ENCODE measurements at places on chromosomes 12 and 14. TPM values are rescaled to one million over a fixed set of nuclear protein-coding genes. Genes with fewer than 3 reads are reported as not detected.

The IAPP gene
- not detected for total RNA-seq

The IGF1 gene
- not detected for total RNA-seq

The RFX4 gene
- 0.57 TPM for total RNA-seq

The CDKL1 gene
- 1.8 TPM for total RNA-seq

The GAS2L3 gene
- 15.8 TPM for total RNA-seq

The TOMM20L gene
- not detected for total RNA-seq

The FOXN3 gene
- 125 TPM for total RNA-seq

The GLIPR1L1 gene
- 1.9 TPM for total RNA-seq

The IQSEC3 gene
- total RNA-seq = 0.50 TPM

DNA sequence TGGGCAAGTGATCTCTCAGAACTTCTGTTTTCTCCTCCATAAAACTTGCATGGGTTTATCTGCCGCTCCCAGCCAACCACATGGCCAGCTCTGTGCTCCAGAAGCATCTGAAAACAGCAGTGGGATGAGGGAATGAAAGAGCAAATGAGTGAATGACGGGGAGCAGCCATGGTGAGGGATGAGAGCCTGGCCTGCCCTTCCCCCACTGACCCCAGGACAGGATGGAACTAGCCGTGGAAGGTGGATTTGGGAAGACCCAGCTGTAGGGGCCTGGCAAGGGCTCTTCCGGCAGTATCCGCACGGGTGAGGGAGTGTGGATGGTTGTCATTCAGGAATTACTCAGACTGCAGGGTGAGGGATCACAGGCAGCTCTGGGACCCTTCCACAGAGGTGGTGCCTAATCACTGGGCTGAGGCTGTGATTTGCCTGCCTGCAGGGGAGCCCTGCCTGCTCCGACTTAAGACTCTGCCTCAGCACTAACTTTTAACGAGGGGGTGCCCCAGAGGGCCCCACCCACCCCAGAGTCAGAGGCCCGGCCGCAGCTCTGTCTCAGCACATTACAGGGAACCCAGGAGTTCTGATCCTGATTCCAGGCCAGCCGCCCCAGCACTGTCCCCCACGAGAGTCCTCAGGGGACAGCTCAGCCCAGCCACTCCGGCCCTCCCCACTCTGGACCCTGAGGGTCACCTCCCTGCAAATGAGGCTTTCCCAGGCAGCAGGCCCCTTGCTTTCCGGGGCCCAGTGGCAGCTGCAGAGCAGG, 136.8 kb upstream of the C14orf180 start:
- no peaks in the 10 kb centered on the region for H3K27me3 ChIP-seq
- no peak overlapping the region for H3K27ac ChIP-seq
- DNase-seq = peak; percentile 31
- H3K4me3 ChIP-seq = no peak overlapping the region

- no peaks in the 10 kb centered on the region for H3K4me1 ChIP-seq
- no peak overlapping the region for H3K4me3 ChIP-seq
- no peak for DNase-seq
- H3K36me3 ChIP-seq = no peaks in the 10 kb centered on the region
- no peaks in the 10 kb centered on the region for H3K27me3 ChIP-seq
These were observed 1.8 kb downstream of the OTOGL start for GRCh38 chr12:80101126-80101525.

- DNase-seq = no peak
- H3K4me3 ChIP-seq = no peak overlapping the region
- no peaks in the 10 kb centered on the region for H3K4me1 ChIP-seq
- no peaks in the 10 kb centered on the region for H3K36me3 ChIP-seq
- no peak overlapping the region for H3K27ac ChIP-seq
These were observed 92.9 kb downstream of the ARMH4 start for GRCh38 chr14:58059126-58059525.

- H3K36me3 ChIP-seq = peaks cover 7% of the 10 kb centered on the region
- no peaks in the 10 kb centered on the region for H3K27me3 ChIP-seq
- no peak overlapping the region for H3K27ac ChIP-seq
- H3K4me3 ChIP-seq = no peak overlapping the region
- no peaks in the 10 kb centered on the region for H3K4me1 ChIP-seq
These were observed 23.8 kb downstream of the POMT2 start for GRCh38 chr14:77296906-77297305.

GRCh38 chr12:124403273-124403672, 108.4 kb downstream of the RFLNA start:
- H3K4me1 ChIP-seq = no peaks in the 10 kb centered on the region
- peak overlapping the region; percentile 13 for H3K4me3 ChIP-seq
- H3K36me3 ChIP-seq = peaks cover 47% of the 10 kb centered on the region

GRCh38 chr12:132588319-132588718, 22.1 kb downstream of the LRCOL1 start:
- H3K36me3 ChIP-seq = no peaks in the 10 kb centered on the region
- no peak overlapping the region for H3K27ac ChIP-seq
- H3K4me3 ChIP-seq = no peak overlapping the region
- DNase-seq = no peak

DNA sequence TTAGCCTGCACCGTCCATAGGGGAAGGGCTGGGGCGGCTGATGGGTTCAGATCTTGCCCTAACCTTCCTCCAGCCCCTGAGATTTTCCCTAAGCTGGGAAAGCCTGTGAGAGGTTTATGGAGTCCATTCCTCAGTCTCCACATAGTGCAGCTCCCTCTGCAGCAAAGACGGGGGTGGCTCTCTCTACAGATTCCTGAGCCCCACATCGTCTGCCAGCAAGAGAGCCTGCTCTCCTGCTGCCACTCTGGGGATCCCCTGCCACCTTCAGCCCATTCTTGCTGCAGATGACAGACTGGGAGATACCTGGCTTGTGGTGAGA, 3.1 kb downstream of the SMIM41 start:
- no peaks in the 10 kb centered on the region for H3K27me3 ChIP-seq
- no peak for DNase-seq
- H3K27ac ChIP-seq = no peak overlapping the region

- DNase-seq = peak; percentile 71
- H3K27me3 ChIP-seq = no peaks in the 10 kb centered on the region
- H3K4me3 ChIP-seq = no peak overlapping the region
These were observed 3.6 kb upstream of the BATF start for GRCh38 chr14:75518625-75519024.

- DNase-seq = no peak
- H3K27ac ChIP-seq = no peak overlapping the region
- H3K4me3 ChIP-seq = no peak overlapping the region
- no peaks in the 10 kb centered on the region for H3K36me3 ChIP-seq
- no peaks in the 10 kb centered on the region for H3K27me3 ChIP-seq
These were observed 37.5 kb downstream of the EAPP start for GRCh38 chr14:34502001-34502400.

- no peak for DNase-seq
- peaks cover 3% of the 10 kb centered on the region for H3K4me1 ChIP-seq
- H3K4me3 ChIP-seq = no peak overlapping the region
- no peaks in the 10 kb centered on the region for H3K27me3 ChIP-seq
These were observed 268.0 kb upstream of the TMEM132C start for GRCh38 chr12:127998988-127999387.

GRCh38 chr12:93483151-93483807, 16.0 kb downstream of the MRPL42 start:
- no peaks in the 10 kb centered on the region for H3K27me3 ChIP-seq
- H3K4me1 ChIP-seq = no peaks in the 10 kb centered on the region
- peaks cover 26% of the 10 kb centered on the region for H3K36me3 ChIP-seq

GRCh38 chr12:60981473-60981872, 1278.7 kb upstream of the USP15 start:
- H3K27me3 ChIP-seq = no peaks in the 10 kb centered on the region
- H3K4me1 ChIP-seq = no peaks in the 10 kb centered on the region
- H3K36me3 ChIP-seq = peaks cover 11% of the 10 kb centered on the region
- H3K4me3 ChIP-seq = no peak overlapping the region

DNA sequence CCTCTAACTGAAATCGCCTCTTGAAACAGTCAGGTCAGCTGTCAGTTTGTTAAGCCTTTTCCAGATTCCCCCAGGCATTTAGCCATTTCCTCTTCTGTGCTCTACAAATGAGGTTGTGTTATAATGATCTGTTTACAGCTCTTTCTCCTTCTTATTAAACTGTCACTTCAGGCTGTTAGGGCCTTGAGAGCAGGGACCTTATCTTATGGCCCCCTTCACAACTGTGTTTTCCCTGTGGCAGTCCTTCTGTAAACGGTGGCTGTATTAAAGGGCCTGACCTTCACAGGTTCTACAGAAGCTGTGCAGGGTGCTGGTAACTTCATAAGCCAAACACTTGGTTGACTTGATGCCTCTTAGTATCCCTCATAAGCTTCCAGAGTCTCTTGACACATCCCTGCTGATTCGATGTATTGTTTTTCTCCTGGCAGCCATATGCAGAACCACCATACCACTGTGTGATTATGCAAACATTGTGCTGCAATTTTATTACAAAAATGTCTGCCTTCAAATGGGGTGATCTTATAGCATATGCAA, 104.7 kb downstream of the PLEKHA5 start:
- H3K27me3 ChIP-seq = no peaks in the 10 kb centered on the region
- H3K27ac ChIP-seq = no peak overlapping the region
- H3K4me3 ChIP-seq = no peak overlapping the region

- H3K4me3 ChIP-seq = peak overlapping the region; percentile 79
- no peak for DNase-seq
- peaks cover 2% of the 10 kb centered on the region for H3K36me3 ChIP-seq
These were observed 502 bp downstream of the KIF26A start for GRCh38 chr14:104138718-104139459.

GRCh38 chr14:21070083-21070609, at the start of gene ARHGEF40:
Gene ARHGEF40 (plus strand): TSS chr14:21070304. CDS start chr14:21070397, 93 bp downstream.
- H3K4me1 ChIP-seq = peaks cover 4% of the 10 kb centered on the region
- H3K27ac ChIP-seq = no peak within 1 kb of the TSS
- peak within 1 kb of the TSS; percentile 88 for H3K4me3 ChIP-seq
- peaks cover 20% of the 10 kb centered on the region for H3K36me3 ChIP-seq
- H3K27me3 ChIP-seq = no peaks in the 10 kb centered on the region

DNA sequence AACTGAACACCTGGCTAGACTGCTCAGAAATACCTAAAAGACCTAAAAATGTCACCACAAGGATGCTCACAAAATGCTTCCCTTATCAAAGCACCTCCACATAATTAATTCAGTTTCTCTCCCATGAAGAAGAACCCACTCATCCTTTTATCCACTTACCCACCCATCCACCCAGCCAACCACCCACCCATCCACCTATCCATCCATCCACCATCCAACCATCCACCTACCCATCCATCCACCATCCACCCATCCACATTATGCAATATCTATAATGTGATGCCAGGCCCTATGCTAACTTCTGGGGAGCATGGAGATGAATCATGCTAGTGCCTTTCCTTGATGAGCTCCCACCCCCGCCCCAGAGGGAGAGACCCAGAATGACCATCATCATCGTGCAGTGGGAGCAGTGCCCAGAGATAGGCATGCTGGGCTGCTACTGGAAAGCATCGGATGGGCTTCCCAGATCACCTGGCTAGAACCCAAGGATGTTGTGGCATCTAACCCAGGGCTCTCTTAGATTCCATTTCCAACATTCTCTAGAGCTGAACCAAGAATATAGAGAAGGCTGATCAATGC, 166.6 kb downstream of the TTC7B start:
- H3K36me3 ChIP-seq = peaks cover 8% of the 10 kb centered on the region
- H3K4me3 ChIP-seq = no peak overlapping the region
- no peak overlapping the region for H3K27ac ChIP-seq

DNA sequence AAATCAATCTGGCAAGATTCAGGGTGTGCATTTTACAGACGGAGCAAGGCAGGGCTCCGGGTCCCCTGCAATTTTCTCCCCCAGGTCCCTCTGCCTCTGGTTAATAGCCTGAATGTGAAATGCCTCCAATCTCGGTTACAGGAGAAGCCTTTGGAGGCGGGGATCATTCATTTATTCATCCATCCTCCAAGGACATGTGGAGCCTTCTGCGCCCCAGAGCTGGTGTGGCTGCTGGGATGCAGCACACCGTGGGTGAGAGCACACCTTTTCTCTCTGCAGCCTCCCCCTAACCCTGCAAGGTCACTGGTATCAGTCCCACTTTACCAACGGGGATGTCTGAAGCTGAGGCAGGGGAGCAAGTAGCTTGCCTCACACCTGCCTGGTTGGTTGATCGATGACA, 35.4 kb downstream of the CMKLR1 start:
- DNase-seq = no peak
- H3K27ac ChIP-seq = no peak overlapping the region
- no peaks in the 10 kb centered on the region for H3K27me3 ChIP-seq
- no peak overlapping the region for H3K4me3 ChIP-seq
- peaks cover 2% of the 10 kb centered on the region for H3K36me3 ChIP-seq

DNA sequence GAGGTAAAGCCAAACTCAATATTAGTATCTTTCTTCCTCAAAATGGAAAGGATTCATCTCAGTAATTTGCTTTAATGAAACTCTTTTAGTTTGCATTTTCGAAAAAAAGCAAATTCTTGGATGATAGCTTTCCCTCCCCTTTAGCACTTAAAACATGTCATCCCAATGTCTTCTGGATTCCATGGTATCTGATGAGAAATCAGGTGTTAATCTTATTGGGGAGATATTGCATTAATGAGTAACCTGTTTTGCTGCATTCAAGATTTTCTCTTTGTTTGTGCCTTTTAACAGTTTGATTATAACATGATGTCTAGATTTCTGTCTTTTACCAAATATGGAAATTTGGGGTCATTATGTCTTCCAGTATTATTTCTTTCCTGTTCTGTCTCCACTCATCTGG, 405.1 kb upstream of the FOXG1 start:
- peaks cover 14% of the 10 kb centered on the region for H3K36me3 ChIP-seq
- no peak overlapping the region for H3K4me3 ChIP-seq
- no peaks in the 10 kb centered on the region for H3K4me1 ChIP-seq
- DNase-seq = no peak

DNA sequence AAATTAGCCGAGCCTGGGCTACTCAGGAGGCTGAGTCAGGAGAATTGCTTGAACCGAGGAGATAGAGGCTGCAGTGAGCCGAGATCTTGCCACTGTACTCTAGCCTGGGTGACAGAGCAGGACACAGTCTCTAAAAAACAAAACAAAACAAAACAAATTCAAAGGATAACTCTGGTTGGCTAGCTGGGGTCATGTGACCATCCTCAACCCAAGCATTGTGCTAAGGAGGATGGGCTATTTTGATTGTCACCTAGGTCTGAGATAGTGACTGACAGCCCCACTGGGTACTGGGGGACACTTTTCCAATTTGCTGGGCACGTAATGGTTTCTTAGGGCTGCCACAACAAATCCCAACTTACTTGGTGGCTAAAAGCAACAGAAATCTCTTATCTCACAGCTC, 11.9 kb downstream of the DGLUCY start:
- no peaks in the 10 kb centered on the region for H3K4me1 ChIP-seq
- H3K4me3 ChIP-seq = no peak overlapping the region

- peaks cover 16% of the 10 kb centered on the region for H3K36me3 ChIP-seq
- H3K27me3 ChIP-seq = no peaks in the 10 kb centered on the region
- H3K27ac ChIP-seq = no peak overlapping the region
- H3K4me3 ChIP-seq = no peak overlapping the region
These were observed 5.8 kb downstream of the JDP2 start for GRCh38 chr14:75433631-75434071.

All from H9 (cell line).